Activated T-cell treated with anti-CD3 and anti-CD28 coated beads, Interleukin-2, amount 50 U/mL, for 48 hours (primary cell): ENCODE measurements at places on chromosomes 7 and 10.

GRCh38 chr10:122112625-122113160 is 123.7 kb downstream of the TACC2 start:
- DNase-seq: no peak

GRCh38 chr7:36916619-36917018 is 192.3 kb upstream of the AOAH start:
- DNase-seq: no peak

GRCh38 chr10:49312246-49312869 is 13.4 kb downstream of the C10orf71 start:
- DNase-seq: no peak

GRCh38 chr10:50533296-50533695 is 90.5 kb downstream of the SGMS1 start:
- DNase-seq: no peak

- no peak for DNase-seq
These were observed 1.8 kb downstream of the PALD1 start for GRCh38 chr10:70480239-70480861.

DNA sequence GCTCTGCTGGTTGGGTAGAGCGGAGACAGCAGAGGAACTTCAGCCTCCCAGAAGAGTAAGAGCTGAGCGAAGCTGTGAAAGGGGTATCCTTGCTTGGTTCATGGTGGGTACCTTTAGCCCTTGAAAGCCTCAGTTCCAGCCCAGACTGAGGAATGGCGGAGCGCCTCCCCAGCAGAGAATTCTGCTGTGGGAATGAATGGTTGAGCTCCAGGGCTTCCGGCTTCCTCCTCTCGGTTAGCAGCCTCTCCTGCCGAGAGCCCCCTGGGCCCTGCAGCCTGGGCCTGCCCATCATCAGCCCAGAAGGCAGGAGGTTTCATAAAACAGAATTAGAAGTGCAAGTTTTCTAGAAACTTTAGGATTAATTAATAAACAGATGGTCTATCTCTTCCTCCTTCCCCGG is 79.9 kb upstream of the ANLN start:
- DNase-seq: no peak

DNA sequence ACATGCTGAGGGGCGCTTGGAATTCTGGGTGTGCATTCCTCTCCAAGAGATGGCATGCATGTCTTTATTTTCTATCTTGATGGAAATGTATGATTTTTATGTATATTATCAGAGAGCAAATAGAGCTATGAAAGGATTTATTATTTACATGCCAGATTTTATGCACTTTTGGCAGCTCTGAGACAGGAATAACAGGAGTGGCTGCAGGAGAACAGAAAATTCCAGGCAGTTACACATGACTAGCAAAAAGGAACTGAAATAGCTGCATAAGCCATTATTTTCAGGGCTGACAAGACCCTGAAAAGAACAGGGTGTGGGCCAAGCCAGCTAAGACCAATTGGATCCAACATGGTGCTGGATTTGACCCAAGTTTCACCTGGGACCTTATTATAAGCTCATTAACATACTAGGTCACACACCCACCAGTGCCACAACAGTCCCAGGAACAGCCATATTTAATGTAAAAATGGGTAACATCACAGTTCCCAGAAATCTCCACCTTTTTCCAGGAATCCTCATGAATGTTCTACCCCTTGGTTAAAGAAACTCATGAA is 43.2 kb upstream of the ACSL5 start:
- DNase-seq: no peak

DNA sequence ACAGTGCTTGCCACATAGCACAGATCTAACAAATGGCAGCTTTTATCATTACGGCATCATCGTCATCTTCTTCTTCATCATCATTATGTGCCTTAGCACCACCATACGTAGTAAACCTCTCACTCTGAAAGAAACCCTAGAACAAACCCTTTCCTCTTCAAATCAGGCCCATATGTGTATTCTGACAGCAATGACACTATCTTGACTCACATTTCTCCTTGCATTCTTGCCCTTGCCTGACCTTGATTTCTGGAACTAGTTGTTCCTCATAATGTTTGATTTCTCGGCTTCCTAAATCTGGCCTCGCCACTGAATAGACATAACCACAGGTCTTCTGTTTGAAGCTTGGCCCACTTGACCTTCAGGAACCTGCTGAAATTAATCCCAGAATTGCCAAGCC is 115.3 kb downstream of the DGKI start:
- no peak for DNase-seq
